ENCODE measurements at places on chromosomes 6 and 20. TPM values are rescaled to one million over a fixed set of nuclear protein-coding genes. Genes with fewer than 3 reads are reported as not detected.

Gene RAD21L1
- total RNA-seq, result not detected

Gene CNR1
- total RNA-seq, result 4.3 TPM

Gene NRSN1
- 0.29 TPM for total RNA-seq

Gene HLA-F
- total RNA-seq, result 32.7 TPM

Gene PRSS35
- not detected for total RNA-seq

Gene KIF16B
- 25.9 TPM for total RNA-seq

Gene MDFI
- total RNA-seq, result 8.3 TPM

Gene DEFB124
- total RNA-seq, result not detected

Gene CLVS2
- total RNA-seq, result not detected

Gene SIGLEC1
- 9.1 TPM for total RNA-seq

Gene DDO
- 4.1 TPM for total RNA-seq

Gene MYB
- total RNA-seq, result not detected

Gene MTFR2
- total RNA-seq, result not detected

Gene SSTR4
- not detected for total RNA-seq

Gene KHDC1L
- not detected for total RNA-seq

Gene SAPCD1
- total RNA-seq, result 3.1 TPM

Gene ELOVL5
- 12.0 TPM for total RNA-seq

Gene MMP24
- total RNA-seq, result not detected

Gene AP5S1
- total RNA-seq, result 1.8 TPM

Gene SMLR1
- total RNA-seq, result not detected

Gene CTAGE9
- total RNA-seq, result 6.2 TPM

Gene VSX1
- total RNA-seq, result not detected

Gene ANKRD6
- total RNA-seq, result 4.2 TPM

Gene EYA4
- total RNA-seq, result 0.87 TPM

Gene PTK7
- 43.3 TPM for total RNA-seq

Gene HLA-DOB
- total RNA-seq, result 1.3 TPM

Gene TRIM40
- not detected for total RNA-seq

Gene ARMC2
- 4.8 TPM for total RNA-seq

Gene FOXF2
- 13.0 TPM for total RNA-seq

Gene HUS1B
- total RNA-seq, result 4.8 TPM

Gene JPH2
- 38.9 TPM for total RNA-seq

Gene LZTS3
- total RNA-seq, result 5.3 TPM

Gene MAP1LC3A
- 11.7 TPM for total RNA-seq

Gene CPNE5
- 10.1 TPM for total RNA-seq

Gene MUC22
- total RNA-seq, result not detected

Gene RSPO3
- total RNA-seq, result 8.4 TPM

Gene MEI4
- total RNA-seq, result not detected

Gene PRDM1
- total RNA-seq, result under 0.01 TPM

Gene TXLNB
- 1.3 TPM for total RNA-seq

Gene MYLK2
- total RNA-seq, result not detected

Gene CST1
- total RNA-seq, result not detected

Gene SOX18
- 13.2 TPM for total RNA-seq

Gene GINM1
- 61.6 TPM for total RNA-seq

Gene CST5
- total RNA-seq, result not detected
